Breast epithelium (tissue), 4 donors: ENCODE measurements at places on chromosomes 5 and 9. TPM values are rescaled to one million over a fixed set of nuclear protein-coding genes. Genes with fewer than 3 reads are reported as not detected.

- no peak overlapping the region for H3K27ac ChIP-seq
- DNase-seq = no peak
- H3K36me3 ChIP-seq = peaks cover 7% of the 10 kb centered on the region
- H3K4me1 ChIP-seq = no peaks in the 10 kb centered on the region
- H3K27me3 ChIP-seq = no peaks in the 10 kb centered on the region
These were observed 25.9 kb downstream of the MTRR start for GRCh38 chr5:7894860-7895259.

DNA sequence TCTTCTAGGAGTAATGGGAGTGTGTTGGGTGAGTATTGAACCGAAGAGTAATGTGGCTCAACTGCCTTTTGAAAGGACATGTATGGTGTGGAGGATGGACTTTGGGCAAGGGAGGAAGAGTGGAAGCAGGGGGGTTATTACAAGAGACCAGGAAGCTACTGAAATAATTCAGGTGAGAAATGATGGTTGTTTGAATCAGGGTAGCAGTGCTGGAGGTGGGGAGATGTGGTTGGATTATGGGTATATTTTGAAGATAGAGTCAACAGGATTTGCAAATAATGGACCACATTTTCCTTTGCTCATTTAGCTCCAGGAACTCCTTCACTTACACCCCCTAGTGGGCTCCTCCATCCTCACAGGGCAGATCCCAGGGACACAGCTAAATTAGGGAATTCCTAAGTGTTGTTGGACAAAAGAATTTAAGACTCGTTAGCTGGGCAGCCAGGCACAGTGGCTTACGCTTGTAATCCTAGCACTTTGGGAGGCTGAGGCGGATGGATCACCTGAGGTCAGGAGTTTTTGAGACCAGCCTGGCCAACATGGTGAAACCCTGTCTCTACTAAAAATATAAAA is 1.2 kb upstream of the SLC4A9 start:
- DNase-seq = no peak
- no peak overlapping the region for H3K4me3 ChIP-seq
- H3K36me3 ChIP-seq = no peaks in the 10 kb centered on the region
- no peaks in the 10 kb centered on the region for H3K4me1 ChIP-seq

GRCh38 chr9:121288673-121289025 is 20.7 kb downstream of the GSN start:
- peak overlapping the region; percentile 22 for H3K4me3 ChIP-seq
- H3K4me1 ChIP-seq = peaks cover 62% of the 10 kb centered on the region
- H3K27ac ChIP-seq = peak overlapping the region; percentile 99
- DNase-seq = no peak
- H3K36me3 ChIP-seq = no peaks in the 10 kb centered on the region
- no peaks in the 10 kb centered on the region for H3K27me3 ChIP-seq

GRCh38 chr9:17962747-17963146 is 383.9 kb downstream of the SH3GL2 start:
- H3K36me3 ChIP-seq = no peaks in the 10 kb centered on the region
- no peak overlapping the region for H3K4me3 ChIP-seq
- no peaks in the 10 kb centered on the region for H3K4me1 ChIP-seq
- no peak for DNase-seq

- no peak overlapping the region for H3K4me3 ChIP-seq
- H3K27ac ChIP-seq = no peak overlapping the region
- no peaks in the 10 kb centered on the region for H3K27me3 ChIP-seq
- H3K4me1 ChIP-seq = no peaks in the 10 kb centered on the region
These were observed 37.2 kb downstream of the FAM240B start for GRCh38 chr9:38682713-38683112.

DNA sequence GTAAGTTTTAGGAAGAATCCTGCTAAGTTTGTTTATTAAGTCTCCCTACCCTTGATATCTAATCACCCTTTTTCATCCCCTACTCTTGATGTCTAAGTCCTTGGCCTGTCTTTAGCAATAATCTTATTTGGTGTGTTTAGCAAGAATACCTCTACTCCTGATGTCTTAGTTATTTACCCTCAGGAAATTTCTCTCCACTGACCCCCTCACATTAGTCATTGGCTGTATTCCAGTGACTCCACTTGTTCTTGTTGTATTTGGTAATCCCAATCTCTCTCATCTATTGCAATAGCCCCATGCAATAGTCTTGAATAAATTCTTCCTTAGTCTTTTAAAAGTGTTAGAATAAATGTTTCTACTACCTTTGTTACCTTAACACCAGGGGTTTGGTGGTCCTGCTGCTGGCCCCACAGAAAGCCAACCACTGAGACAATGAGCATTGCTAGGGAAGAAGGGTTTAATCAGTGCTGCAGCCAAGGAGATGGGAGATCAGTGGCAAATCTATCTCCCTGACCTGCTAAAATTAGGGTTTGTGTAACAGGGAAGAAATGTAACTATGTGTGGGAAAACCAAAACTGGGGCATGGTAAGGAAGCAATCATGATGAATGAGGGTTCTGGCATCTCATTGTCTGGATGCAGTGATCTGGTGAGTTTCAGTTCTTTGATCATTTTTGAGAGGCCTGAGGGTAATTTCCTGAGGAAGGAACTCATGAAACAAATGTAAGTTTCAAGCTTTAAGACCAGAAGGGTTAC is 236.4 kb upstream of the DAB2 start:
- H3K4me1 ChIP-seq = no peaks in the 10 kb centered on the region
- H3K36me3 ChIP-seq = no peaks in the 10 kb centered on the region
- H3K4me3 ChIP-seq = no peak overlapping the region
- H3K27ac ChIP-seq = no peak overlapping the region
- no peak for DNase-seq

- H3K27me3 ChIP-seq = no peaks in the 10 kb centered on the region
- no peak overlapping the region for H3K4me3 ChIP-seq
- no peaks in the 10 kb centered on the region for H3K36me3 ChIP-seq
- no peak for DNase-seq
- no peak overlapping the region for H3K27ac ChIP-seq
These were observed 488.0 kb upstream of the CTNND2 start for GRCh38 chr5:12392246-12392645.

- no peak for DNase-seq
- no peaks in the 10 kb centered on the region for H3K4me1 ChIP-seq
- no peak overlapping the region for H3K27ac ChIP-seq
- no peak overlapping the region for H3K4me3 ChIP-seq
These were observed 62.4 kb downstream of the FGF18 start for GRCh38 chr5:171481571-171482433.

DNA sequence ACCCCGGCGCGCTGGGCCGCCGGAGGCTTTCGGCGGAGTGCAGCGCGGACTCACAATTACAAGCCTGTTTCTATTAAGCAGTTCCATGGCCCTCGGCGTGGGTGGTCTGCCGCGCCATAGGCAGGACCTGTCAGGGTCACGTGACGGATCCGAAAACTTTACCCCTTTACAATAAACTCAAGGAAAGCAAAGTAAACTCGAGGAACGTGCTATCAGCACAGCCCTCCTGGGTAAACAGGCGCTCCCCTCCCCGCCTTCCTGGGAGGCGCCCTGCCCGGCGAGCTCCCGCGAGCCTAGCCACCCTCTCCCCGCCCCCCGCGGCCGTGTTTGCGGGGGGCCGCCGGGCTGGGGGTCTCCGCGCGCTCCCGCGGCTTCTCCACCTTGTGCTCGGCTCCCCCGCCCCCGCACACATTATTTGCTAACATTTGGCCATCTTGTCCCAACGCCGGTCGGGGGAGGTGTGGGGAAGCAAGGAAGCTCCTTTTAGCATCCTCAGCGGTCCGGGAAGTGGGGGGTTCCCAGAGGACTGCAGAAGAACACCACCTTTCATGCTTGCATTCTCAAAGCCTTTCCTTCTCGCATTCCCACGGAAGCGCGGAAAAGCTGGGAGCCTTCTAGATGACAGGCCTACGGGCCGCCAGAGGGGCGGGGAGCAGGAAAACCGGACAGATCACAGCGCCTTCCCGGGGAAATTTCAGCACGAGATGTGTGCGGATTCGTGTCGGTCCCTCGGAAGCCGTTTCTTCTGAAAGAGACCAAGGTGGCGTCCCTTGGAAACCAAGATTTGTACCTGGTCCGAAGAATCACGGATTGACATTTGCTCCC is at the start of gene PTCH1:
PTCH1 (minus strand) TSS at position 238 of the 825 bp plus-strand sequence.
- peaks cover 4% of the 10 kb centered on the region for H3K4me1 ChIP-seq
- no peak within 1 kb of the TSS for H3K27ac ChIP-seq
- DNase-seq = no peak

GRCh38 chr5:138033907-138034306 is 1.0 kb upstream of the FAM13B start:
- no peaks in the 10 kb centered on the region for H3K27me3 ChIP-seq
- H3K27ac ChIP-seq = peak overlapping the region; percentile 99
- no peak overlapping the region for H3K4me3 ChIP-seq
- no peaks in the 10 kb centered on the region for H3K36me3 ChIP-seq

GRCh38 chr5:9324348-9325077 is 221.4 kb downstream of the SEMA5A start:
- H3K36me3 ChIP-seq = no peaks in the 10 kb centered on the region
- no peak for DNase-seq
- H3K4me3 ChIP-seq = no peak overlapping the region
- H3K27ac ChIP-seq = no peak overlapping the region
- no peaks in the 10 kb centered on the region for H3K4me1 ChIP-seq

- no peaks in the 10 kb centered on the region for H3K36me3 ChIP-seq
- peak overlapping the region; percentile 29 for H3K4me3 ChIP-seq
- H3K27me3 ChIP-seq = peaks cover 59% of the 10 kb centered on the region
These were observed 4.5 kb downstream of the ELAVL2 start for GRCh38 chr9:23821375-23822181.

- H3K27me3 ChIP-seq = no peaks in the 10 kb centered on the region
- H3K36me3 ChIP-seq = no peaks in the 10 kb centered on the region
- DNase-seq = no peak
- no peak overlapping the region for H3K4me3 ChIP-seq
- H3K27ac ChIP-seq = no peak overlapping the region
These were observed 5.6 kb upstream of the SEC24A start for GRCh38 chr5:134642931-134643530.

GRCh38 chr5:150409638-150410523 is 2.8 kb downstream of the CD74 start:
- peak overlapping the region; percentile 60 for H3K4me3 ChIP-seq
- H3K36me3 ChIP-seq = no peaks in the 10 kb centered on the region
- peak overlapping the region; percentile 91 for H3K27ac ChIP-seq
- peak; percentile 86 for DNase-seq
- H3K4me1 ChIP-seq = no peaks in the 10 kb centered on the region

- no peaks in the 10 kb centered on the region for H3K27me3 ChIP-seq
- DNase-seq = no peak
- H3K4me3 ChIP-seq = no peak overlapping the region
- no peak overlapping the region for H3K27ac ChIP-seq
These were observed 95.7 kb upstream of the ITGA1 start for GRCh38 chr5:52692039-52692438.

- H3K27ac ChIP-seq = no peak overlapping the region
- H3K4me3 ChIP-seq = no peak overlapping the region
- H3K27me3 ChIP-seq = no peaks in the 10 kb centered on the region
- H3K36me3 ChIP-seq = no peaks in the 10 kb centered on the region
These were observed 148.3 kb downstream of the CMYA5 start for GRCh38 chr5:79837761-79838551.

GRCh38 chr9:9670454-9670853 is 942.3 kb downstream of the PTPRD start:
- no peaks in the 10 kb centered on the region for H3K27me3 ChIP-seq
- H3K36me3 ChIP-seq = no peaks in the 10 kb centered on the region
- H3K4me3 ChIP-seq = no peak overlapping the region

GRCh38 chr9:93111001-93111370 is 15.0 kb downstream of the CARD19 start:
- no peaks in the 10 kb centered on the region for H3K36me3 ChIP-seq
- no peaks in the 10 kb centered on the region for H3K4me1 ChIP-seq
- H3K27ac ChIP-seq = no peak overlapping the region
- no peak overlapping the region for H3K4me3 ChIP-seq

- H3K4me1 ChIP-seq = no peaks in the 10 kb centered on the region
- H3K4me3 ChIP-seq = no peak overlapping the region
- H3K27ac ChIP-seq = no peak overlapping the region
- H3K27me3 ChIP-seq = no peaks in the 10 kb centered on the region
- H3K36me3 ChIP-seq = no peaks in the 10 kb centered on the region
- no peak for DNase-seq
These were observed 12.7 kb downstream of the C9orf153 start for GRCh38 chr9:86246752-86247161.

GRCh38 chr5:17411436-17412402 is 86.3 kb upstream of the TAF11L2 start:
- H3K4me3 ChIP-seq = no peak overlapping the region
- no peak overlapping the region for H3K27ac ChIP-seq
- no peaks in the 10 kb centered on the region for H3K4me1 ChIP-seq
- H3K27me3 ChIP-seq = no peaks in the 10 kb centered on the region
- DNase-seq = no peak

- peaks cover 5% of the 10 kb centered on the region for H3K4me1 ChIP-seq
- no peaks in the 10 kb centered on the region for H3K27me3 ChIP-seq
- peak overlapping the region; percentile 67 for H3K4me3 ChIP-seq
These were observed 220.2 kb downstream of the AGTPBP1 start for GRCh38 chr9:85521371-85522197.

GRCh38 chr9:127020036-127020801 is 102.2 kb downstream of the ANGPTL2 start:
- H3K4me3 ChIP-seq = no peak overlapping the region
- H3K27ac ChIP-seq = peak overlapping the region; percentile 30
- no peaks in the 10 kb centered on the region for H3K36me3 ChIP-seq
- DNase-seq = no peak
- no peaks in the 10 kb centered on the region for H3K27me3 ChIP-seq

DNA sequence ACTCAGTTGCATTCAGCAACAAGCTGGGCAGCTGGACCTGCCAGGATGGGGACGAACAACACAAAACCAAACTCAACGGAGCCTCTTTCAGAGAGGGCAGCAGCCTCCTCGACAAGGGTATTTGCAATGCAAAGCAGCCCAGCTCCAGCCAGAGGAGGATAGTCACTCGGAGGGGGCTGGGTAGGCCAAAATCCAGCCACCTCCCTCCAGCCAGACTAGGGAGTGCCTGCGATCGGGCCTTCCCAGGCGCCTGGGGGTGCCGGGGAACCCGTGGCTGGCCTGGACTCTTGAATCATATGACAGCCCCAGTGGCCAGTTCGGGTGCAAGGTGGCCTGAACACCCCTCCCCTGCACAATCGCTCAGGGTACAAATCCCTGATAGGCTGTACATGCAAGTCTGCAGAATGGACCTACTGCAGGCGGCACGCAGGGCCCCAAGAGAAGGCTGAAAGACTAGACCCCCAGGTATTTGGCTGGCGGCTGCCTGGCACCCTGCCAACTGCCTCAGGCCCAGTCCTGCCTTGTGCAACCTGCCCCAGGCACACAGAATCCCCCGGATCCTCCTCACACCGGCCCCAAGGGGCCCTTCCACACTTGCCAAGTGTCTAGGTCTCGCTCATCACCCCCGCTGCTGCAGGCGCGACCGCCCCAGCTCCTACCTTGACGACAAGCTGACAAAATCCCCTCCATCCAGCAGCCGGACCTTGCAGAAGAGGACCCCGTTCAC is 1.3 kb downstream of the EEIG1 start:
- H3K27ac ChIP-seq = peak overlapping the region; percentile 98
- H3K36me3 ChIP-seq = no peaks in the 10 kb centered on the region
- peaks cover 34% of the 10 kb centered on the region for H3K4me1 ChIP-seq
- DNase-seq = no peak
- peak overlapping the region; percentile 93 for H3K4me3 ChIP-seq
- no peaks in the 10 kb centered on the region for H3K27me3 ChIP-seq

- peak overlapping the region; percentile 17 for H3K27ac ChIP-seq
- H3K36me3 ChIP-seq = no peaks in the 10 kb centered on the region
- DNase-seq = no peak
- H3K4me1 ChIP-seq = no peaks in the 10 kb centered on the region
- H3K27me3 ChIP-seq = no peaks in the 10 kb centered on the region
These were observed 3.9 kb downstream of the GCNT4 start for GRCh38 chr5:75048457-75048953.

The ANKRD18B gene
- total RNA-seq = not detected

The FRMD3 gene
- total RNA-seq = 6.3 TPM

The LRRC14B gene
- total RNA-seq = 0.33 TPM

The ESM1 gene
- not detected for total RNA-seq

The REEP5 gene
- total RNA-seq = 177 TPM

The PCDHA11 gene
- 3.4 TPM for total RNA-seq

The IFNB1 gene
- not detected for total RNA-seq

The NUTM2G gene
- total RNA-seq = not detected

The ACTBL2 gene
- not detected for total RNA-seq

The BTNL8 gene
- total RNA-seq = not detected

The CCDC107 gene
- 102 TPM for total RNA-seq
